SK-MEL-5 (cell line): ENCODE measurements at places on chromosomes 12 and 14.

DNA sequence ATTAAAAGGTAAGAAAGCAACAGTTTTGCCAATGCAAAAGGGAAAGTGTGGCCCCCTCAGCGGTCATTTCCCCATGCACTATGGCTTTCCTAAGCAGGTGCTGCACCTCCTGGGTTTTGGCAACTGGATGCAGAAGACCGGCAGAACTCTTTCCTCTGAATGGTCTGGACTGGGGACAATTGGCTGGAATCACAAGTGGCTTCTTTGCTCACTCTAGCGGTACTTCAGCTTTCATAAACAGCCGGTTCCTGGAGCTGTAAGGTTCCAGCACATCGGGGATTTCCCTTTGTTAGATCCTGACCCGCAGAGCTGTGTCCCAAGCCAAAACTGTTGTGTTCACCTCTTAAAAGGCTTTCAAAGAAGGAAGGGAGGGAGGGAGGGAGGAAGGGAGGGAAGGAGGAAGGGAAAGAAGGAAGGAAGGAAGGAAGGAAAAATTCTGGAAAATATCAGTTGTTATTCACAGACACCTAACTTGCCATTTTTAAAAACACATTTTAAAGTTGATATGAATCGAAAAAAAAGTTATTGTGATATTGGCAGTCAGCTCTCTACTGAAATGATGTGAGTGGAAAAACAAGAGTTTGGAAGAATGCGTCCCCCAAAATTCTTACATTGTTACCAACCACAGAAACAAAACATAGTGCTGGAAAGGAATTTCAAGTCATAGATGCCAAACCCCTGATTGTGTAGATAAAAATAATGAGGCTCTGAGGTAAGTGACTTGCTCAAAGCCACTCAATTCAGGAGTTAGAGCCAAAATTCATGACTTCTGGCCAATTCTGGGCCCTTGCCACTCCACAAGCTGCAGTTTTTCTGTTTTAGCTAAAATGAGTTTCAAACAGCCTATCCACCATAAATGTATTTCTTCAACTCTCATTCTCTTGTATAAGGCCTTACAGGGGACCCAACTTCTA lies 220.6 kb upstream of the HMGA2 start:
- DNase-seq: peak; percentile 64

- no peak for DNase-seq
These were observed 12.0 kb downstream of the LUM start for GRCh38 chr12:91099341-91099740.

GRCh38 chr14:106883218-106883692 lies 1356.9 kb downstream of the TMEM121 start:
- peak; percentile 20 for DNase-seq

GRCh38 chr12:51281202-51281924 lies 11.1 kb upstream of the SMAGP start:
- no peak for DNase-seq

DNA sequence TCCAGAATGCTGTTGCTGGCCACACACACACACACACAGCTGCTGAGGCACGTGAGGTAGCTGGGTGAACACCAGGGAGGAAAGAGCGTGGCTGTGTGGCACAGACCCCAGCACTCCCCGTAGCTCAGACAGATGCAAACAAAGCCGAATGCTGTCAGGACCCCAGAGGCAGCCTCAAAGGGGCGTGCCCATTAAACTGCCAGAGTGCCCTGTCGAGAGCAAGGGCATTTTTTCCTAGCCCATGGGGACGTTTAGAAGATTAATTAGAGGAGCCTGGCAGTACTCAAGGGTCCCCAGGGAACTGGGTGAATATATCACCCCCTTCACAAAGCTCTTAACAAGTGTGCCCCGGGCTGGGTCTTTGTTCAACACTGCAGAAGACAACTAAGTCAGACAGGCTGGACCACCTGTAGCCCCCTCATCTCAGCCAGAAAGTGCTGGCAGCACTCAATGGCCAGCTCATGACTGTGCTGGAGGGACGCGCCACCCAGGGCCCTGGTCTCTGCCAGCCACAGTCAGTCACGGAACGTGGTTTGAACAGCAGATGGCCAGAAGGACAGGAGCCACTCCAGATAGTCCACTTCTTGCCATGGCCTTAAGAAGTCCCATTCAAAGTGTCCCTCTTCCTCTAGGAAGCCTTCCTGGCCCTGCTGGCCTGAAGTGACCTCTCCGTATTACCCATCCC lies 37.5 kb downstream of the TTC7B start:
- DNase-seq: no peak

DNA sequence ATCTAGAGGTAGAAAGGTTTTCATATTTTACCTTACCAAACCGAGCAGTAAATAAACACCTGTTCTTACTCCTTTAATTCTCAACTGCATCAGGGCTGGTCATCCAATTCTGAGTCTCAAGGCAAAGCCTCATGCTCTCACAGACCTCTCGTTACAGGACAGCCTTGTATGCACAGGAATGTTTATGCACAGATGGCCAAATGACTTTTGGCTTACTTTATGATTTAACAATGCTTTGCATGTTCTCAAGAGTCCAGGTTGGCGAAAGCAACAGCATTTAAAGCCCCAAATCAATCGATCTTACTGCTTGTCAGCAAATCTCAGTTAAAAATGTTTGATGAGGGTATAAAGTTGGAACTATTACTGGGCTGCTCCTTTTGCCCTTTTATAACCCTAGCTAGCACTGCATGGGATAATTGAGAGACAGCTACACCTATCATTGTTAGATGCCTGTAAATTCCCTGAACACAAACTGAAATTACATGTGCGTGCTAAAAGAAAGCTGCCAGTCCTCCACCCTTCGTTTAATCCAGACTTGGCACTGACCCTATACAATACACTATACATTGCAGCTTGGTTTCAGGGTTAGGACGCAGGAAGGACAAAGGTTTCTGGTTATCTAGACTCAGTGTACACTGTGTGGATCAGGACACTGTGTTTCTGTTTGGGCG lies 63.6 kb downstream of the TMCC3 start:
- no peak for DNase-seq

- peak; percentile 5 for DNase-seq
These were observed 105.1 kb downstream of the NDUFA12 start for GRCh38 chr12:94898388-94898787.

GRCh38 chr12:98059659-98060343 lies 455.6 kb upstream of the TMPO start:
- no peak for DNase-seq

GRCh38 chr12:5072311-5072710 lies 28.6 kb downstream of the KCNA5 start:
- no peak for DNase-seq

- no peak for DNase-seq
These were observed 7.9 kb upstream of the HCAR1 start for GRCh38 chr12:122738571-122738970.

GRCh38 chr14:74144789-74145188 lies 60.0 kb downstream of the LIN52 start:
- DNase-seq: peak; percentile 39

DNA sequence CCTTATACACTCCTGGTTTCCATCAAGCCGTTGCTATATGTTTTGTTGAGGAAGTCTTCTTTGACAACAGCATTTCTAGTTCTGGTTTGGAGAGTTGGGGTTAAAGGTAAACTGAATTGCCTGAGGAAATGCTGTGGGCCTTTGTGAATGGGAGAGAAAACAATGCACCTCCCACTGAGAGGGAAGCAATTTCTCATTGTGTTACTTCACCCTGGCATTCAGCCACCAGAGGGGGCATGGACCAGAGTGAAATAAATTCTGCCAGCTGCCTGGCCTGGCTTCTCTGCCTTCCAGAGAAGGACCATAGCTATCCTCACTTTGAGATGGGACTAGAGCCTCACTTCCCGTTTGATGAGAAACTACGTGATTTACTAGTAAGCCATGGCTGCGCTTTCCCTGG lies 475.3 kb downstream of the EGLN3 start:
- DNase-seq: peak; percentile 47

GRCh38 chr14:105865904-105866840 lies 339.8 kb downstream of the TMEM121 start:
- DNase-seq: no peak

DNA sequence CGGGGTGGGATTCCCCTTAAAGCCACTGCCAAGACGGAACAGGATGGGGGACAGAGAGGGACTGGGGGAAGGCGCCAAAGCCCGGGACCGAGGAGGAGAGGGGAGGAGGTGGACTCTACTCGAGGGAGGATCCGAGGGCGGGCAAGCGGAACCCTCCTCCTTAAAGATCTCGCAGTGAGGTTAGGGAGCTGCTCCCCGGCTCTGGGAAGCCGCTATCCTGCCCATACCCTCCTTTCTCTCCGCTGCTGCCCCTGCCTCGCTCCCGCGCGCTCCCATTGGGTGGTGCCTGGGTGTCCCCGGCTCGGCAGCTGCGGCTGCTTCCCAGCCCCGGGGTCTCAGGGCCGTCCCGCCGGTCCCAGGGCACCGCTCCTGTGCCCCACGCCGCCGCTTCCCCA lies 16.4 kb downstream of the KRT18 start:
- no peak for DNase-seq

GRCh38 chr14:105315941-105316576 lies 1.5 kb downstream of the PACS2 start:
- no peak for DNase-seq

GRCh38 chr12:91413581-91414546 lies 231.2 kb upstream of the DCN start:
- DNase-seq: no peak
